Right cardiac atrium (tissue), 5 donors: ENCODE measurements at places on chromosomes 11 and 22.

GRCh38 chr22:36081023-36081431 is 52.4 kb upstream of the RBFOX2 start:
- no peak for DNase-seq

GRCh38 chr11:78535920-78536319 is 38.7 kb downstream of the NARS2 start:
- no peak for DNase-seq

- no peak for DNase-seq
Observed at GRCh38 chr22:43743929-43744643, 68.0 kb downstream of the EFCAB6 start.

DNA sequence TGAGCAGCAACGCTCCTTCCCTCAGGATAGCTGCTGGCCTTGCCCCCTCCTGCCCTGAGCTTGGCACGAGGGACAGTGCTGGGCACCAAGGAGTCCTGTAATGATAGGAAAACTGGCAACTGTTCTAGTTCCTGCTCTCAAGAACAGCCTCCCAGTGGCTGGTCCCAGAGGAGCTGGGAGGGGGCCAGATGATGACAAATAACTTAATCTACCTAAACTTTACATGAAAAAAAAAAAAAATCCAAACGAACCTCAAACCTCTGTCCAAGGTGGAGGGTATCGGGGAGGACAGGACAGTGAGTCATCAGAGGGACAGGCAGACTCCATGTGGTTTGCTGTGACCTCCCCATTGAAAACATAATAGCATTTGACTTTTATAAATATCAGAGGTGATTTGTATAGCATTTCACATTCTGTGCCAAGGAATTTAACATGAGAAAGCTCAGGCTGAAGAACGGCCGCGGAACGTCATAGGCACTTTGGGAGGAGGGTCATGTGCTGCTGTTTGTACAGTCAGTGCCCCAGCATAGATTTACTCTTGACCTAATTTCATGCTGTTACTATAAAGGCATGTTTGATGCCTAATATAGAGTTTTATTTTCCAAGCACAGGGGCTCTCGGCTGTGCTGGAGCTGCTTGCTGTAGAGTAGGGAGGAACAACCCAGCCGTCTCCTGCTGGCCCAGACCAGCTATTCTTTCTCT is 98.2 kb upstream of the NNMT start:
- DNase-seq, result peak; percentile 88

DNA sequence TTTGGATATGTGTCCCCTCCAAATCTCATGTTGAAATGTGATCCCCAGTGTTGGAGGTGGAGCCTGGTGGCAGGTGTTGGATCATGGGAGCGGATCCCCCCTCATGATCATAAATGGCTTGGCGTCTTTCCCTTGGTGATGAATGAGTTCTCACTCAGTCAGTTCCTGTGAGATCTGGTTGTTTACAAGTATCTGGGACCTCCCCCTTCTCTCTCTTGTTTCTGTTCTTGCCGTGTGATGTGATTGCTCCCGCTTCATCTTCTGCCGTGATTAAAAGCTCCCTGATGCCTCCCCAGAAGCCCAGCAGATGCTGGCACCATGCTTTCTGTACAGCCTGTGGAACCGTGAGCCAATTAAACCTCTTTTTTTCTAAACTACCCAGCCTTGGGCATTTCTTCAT is 102.2 kb downstream of the SEZ6L start:
- no peak for DNase-seq

DNA sequence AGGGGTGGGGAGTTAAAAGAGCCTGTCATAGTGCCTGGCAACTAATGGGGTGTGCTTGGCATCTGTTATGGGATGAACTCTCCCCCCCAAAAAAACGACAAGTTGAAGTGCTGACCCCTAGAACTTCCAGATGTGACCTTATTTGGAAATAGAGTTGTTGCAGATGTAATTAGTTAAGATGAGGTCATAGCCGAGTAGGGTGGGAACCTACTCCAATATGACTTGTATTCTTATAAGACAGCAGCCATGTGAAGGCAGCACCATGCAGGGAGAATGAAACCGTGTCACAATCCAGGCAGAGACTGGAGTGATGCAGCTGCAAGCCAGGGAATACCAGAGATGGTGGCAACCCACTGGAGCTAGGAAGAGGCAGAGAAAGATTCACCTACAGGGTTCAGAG is 394.5 kb downstream of the TENM4 start:
- DNase-seq, result no peak

DNA sequence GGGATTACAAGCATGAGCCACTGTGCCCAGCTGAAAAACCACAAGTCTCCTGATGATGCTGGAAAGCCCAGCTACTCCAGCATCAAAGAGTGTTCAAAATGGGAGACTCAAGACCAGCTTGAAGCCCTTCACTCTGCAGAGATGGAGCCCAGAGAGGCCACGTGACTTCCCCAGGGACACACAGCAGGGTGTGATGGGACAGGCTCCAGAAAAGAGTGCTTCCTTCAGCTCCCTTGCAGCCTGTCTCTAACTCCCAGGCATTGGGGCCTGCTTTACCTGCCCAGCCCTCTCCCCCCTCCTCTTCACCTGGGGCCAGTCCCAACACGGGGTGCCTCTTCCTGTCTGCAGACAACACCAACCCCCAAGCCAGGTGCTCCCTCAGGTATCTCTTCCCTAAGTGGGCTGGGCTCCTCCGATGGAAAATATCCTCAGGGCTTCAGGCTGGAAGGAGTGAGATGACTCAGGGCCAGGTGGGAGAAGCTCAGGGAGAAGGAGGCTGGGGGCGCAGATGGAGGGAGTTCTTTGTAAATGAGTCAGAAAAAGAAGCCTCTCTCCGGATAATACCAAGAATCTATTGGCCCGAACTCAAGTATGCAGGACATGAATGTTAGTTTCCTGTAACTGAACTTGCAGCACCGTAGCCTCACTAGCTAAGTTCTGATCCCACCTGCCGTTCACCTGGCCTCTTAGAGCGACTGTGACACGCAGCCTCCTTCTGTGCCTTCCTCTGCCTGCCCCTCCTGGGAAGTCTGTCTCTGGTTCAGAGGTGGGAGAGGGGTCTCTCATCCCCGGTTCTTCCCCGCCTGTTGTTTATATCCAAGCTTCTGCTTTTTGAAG is 326.6 kb downstream of the MN1 start:
- no peak for DNase-seq

- no peak for DNase-seq
Observed at GRCh38 chr22:19092725-19093124, 29.5 kb downstream of the DGCR2 start.

- no peak for DNase-seq
Observed at GRCh38 chr22:32532820-32533128, 58.2 kb downstream of the FBXO7 start.

DNA sequence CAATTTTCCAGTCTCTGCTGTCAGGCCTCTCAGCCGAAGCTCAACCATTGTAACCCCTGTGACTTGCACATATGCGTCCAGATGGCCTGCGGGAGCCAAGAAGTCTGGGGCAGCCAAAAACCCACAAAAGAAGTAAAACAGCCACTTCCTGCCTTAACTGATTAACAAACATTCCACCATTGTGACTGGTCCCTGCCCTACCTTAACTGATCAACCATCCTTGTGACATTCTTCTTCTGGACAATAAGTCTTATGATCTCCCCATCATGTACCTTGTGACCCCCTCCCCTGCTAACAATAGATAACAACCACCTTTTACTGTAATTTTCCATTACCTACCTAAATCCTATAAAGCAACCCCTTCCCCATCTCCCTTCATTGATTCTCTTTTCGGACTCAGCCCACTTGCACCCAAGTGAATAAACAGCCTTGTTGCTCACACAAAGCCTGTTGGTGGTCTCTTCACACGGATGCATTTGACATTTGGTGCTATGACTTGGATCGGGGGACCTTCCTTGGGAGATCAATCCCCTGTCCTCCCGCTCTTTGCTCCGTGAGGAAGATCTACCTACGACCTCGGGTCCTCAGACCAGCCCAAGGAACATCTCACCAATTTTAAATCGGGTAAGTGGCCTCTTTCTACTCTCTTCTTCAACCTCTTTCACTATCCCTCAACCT is 1.3 kb upstream of the NDUFC2 start:
- no peak for DNase-seq
